CD4-positive, alpha-beta T cell treated with Interleukin-4 for 4 hours (primary cell): ENCODE measurements at places on chromosomes 3 and 15.

- DNase-seq, result peak; percentile 42
Measured at GRCh38 chr3:9809615-9810432, at the start of gene TTLL3. TTLL3 (plus strand) TSS chr3:9810262; CDS start chr3:9810662, 400 bp downstream.

DNA sequence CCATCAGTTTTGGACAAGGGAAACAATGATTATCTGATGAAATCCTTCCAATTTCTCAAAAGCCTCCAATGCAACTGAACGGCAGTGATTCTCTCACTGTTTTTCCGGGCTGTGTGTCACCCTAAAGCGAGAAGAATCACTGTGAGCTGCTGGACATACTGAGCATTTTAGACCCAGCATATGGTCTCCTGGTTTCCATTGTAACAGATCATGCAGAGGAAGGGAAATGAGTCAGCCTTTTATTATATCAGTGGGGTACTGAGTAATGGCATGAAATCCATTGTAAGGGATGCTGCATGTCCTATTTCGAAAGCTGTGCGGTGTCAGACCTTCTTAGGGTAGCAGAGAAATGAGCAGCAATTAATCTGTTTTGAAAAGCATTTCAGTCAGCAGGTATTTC is 287.1 kb downstream of the IL5RA start:
- no peak for DNase-seq

DNA sequence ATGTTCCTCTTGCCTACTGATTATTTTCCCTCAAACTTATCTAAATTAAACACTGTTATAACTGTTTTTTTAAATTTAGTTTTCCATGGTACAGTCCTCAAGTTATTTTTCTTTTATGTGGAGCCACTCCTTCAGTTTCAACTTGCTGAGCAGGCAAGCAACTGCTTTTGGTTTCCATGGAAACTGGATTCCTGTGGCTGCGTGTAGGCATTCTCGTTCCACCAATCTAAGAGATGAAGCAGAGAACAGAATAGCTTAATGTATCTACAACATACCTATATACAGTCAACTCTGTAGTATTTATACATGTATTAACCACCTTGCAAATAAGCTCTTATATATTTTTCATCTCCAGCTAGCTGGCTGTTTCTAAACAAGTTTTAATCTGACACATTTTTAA is 25.8 kb upstream of the ANXA2 start:
- DNase-seq, result no peak

DNA sequence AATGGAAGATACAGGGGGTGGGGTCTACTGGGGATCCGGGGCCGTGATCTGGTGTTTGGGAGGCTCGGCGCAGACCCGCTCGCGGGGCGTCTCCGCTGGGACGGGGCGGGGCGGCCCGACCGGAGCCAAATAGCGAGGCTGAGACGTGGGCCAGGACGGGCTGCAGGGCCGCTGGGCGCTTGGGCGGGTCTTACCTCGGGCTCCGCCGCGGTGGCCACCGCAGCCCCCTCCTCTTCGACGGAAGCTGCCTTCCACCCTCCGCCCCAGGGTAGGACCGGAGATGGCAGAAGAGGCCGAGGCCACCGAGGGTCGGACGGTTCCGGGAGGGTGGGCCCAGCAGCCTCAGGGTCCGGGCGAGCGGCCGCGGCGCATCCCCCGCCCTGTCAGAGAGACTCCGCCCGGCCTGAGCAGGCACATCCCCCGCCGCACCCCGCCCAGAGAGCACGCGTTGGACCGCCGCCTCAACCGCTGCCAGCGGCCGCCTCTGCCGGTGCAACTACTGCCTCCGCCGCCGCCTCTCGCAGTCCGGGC is 399 bp downstream of the MYO9A start:
- peak; percentile 58 for DNase-seq

GRCh38 chr3:193712938-193713337 is 119.9 kb downstream of the OPA1 start:
- DNase-seq, result no peak

GRCh38 chr15:78035861-78036476 is 41.5 kb downstream of the TBC1D2B start:
- DNase-seq, result no peak

GRCh38 chr3:24713516-24713915 is 218.9 kb upstream of the THRB start:
- no peak for DNase-seq

DNA sequence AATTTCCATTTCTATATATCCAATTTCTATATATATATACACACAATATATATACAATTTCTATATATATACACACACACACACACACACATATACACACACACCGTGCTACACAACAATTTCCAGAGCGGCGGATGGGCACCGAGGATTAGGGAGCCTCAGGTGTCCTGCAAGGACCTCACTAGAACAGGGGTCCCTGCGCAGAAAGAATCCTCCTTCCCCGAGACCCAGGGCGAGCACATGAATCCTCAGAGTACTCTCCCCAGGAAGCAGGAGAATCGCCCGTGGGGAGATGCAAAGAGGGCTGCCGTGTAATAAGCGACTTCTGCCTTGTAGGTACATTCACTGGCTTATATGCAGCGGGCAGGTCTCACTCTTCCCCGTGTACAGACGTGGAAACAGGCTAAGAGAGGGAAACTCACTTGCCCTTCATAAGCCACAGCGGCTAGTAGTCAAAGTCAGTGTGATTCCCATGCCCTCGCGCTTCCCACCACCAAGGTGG is 467 bp downstream of the PIF1 start:
- no peak for DNase-seq

DNA sequence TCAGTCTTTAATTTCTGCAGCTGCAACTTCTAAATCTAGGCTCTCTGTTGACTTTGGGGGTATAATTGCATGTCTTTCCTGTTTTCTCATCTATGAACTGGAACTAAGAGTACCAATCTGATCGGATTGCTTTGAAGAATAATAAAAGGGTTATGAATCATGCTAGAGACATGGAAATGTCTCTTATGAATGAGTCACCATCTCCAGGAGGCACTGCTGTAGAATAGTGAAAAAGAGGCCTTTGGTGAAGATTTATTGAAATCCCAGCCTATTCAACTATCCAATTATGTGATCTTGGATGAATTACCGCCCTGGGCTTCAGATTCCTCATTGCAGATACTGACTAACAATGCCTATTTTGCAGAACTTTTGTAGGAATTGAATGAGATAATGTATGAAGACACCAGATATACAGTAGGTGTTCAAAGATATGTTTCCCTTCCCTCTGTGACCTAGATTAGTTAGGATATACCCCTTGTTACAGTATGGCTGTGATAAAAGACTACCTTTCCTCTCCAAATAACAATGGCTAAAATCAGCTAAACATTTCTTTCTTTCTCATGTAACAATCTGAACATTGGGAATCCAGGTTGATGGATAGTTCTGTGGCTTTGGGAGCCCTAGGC is 11.5 kb upstream of the CMTM8 start:
- DNase-seq, result no peak

GRCh38 chr3:40043444-40043755 is 234.0 kb downstream of the MYRIP start:
- DNase-seq, result no peak

- DNase-seq, result peak; percentile 59
Measured at GRCh38 chr15:59917504-59918157, 86.5 kb upstream of the FOXB1 start.

GRCh38 chr3:155093261-155093660 is 13.1 kb downstream of the MME start:
- DNase-seq, result no peak

GRCh38 chr15:27884726-27885125 is 214.4 kb downstream of the OCA2 start:
- DNase-seq, result no peak

GRCh38 chr3:43523454-43524053 is 98.3 kb downstream of the ANO10 start:
- DNase-seq, result no peak

- DNase-seq, result no peak
Measured at GRCh38 chr3:33114622-33115023, 809 bp downstream of the CRTAP start.

- DNase-seq, result peak; percentile 27
Measured at GRCh38 chr3:129226374-129226773, 23.0 kb upstream of the COPG1 start.

DNA sequence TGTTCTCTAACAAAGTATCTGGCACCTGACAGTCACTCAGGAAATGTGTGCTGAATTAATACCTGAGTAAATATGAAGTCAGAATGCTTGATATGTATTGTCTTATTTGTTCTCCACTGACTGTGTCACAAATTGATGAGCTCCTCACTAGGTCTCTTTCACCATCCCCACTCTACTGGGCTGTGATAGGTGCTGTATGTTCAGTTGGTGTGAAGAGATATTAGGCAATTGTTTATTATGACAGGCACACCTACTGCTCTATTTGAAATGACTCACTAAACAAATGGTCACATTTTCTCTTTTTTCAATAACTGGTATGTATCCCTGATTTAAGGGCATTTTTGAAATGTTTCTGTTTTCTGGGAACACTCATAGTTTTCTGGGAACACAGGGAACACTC is 25.2 kb upstream of the CCDC39 start:
- DNase-seq, result no peak

- DNase-seq, result no peak
Measured at GRCh38 chr3:10482631-10483363, 22.6 kb downstream of the ATP2B2 start.

DNA sequence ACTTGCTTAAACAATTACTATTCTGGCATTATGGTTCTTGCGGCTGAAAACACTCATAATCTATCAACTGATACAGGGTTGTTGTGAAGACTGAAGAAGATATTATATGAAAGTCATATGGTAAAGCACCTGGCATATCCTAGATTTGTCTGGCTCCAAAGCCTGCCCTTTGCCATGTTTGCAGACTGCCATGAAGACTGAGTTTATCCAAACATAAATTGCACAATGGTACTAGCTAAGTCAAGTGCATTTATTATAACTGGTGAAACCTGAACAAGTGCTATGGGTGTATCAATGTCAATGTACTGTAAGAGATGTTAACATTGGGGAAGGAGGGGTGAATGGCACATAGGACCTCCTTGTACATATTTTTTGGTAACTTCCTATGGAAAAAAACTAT is 87.4 kb upstream of the MEX3B start:
- no peak for DNase-seq

- no peak for DNase-seq
Measured at GRCh38 chr3:129224984-129225393, 24.4 kb upstream of the COPG1 start.

GRCh38 chr3:17979911-17980310 is 237.5 kb upstream of the TBC1D5 start:
- DNase-seq, result no peak

- no peak for DNase-seq
Measured at GRCh38 chr15:54064365-54064764, 86.1 kb downstream of the UNC13C start.

- DNase-seq, result peak; percentile 65
Measured at GRCh38 chr3:150495563-150496168, 50.6 kb downstream of the SERP1 start.

DNA sequence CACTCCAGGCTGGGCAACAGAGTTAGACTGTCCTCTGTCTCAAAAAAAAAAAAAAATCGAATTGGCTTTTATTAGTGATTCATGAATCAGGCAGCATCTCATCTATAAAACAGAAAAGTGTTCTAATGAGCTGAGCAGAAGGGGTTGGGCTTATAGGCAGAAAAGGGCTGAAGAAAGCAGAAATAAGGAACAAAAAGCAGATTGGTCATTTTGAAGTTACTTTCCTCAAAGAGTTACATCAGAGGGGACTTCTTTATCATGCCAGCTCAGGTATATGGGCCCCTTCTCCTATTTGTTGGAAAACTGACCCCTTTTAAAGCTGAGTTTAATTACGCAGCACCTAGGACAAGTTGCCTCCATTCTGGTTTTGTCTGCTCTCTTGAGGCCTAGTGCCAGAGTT is 722 bp upstream of the POGLUT1 start:
- no peak for DNase-seq

GRCh38 chr3:122533931-122534334 is 19.2 kb upstream of the KPNA1 start:
- peak; percentile 64 for DNase-seq

GRCh38 chr15:67720556-67721175 is 104.6 kb upstream of the SKOR1 start:
- DNase-seq, result no peak

DNA sequence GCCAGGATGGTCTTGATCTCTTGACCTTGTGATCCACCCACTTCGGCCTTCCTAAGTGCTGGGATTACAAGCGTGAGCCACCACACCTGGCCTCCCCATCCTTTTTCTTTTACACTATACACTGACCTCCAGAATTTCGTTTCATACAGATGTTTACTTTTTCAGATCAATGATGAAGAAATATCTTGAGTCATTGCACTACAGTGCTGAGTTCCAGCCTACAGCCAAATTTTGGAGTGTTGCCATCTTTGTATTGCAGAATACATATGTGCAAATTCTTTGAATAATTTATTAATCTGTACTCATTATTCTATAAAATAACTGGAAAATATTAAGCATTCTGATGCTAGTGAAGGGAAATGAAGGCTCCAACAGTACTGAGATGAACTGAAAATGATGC is 12.5 kb downstream of the ZPLD1 start:
- no peak for DNase-seq

DNA sequence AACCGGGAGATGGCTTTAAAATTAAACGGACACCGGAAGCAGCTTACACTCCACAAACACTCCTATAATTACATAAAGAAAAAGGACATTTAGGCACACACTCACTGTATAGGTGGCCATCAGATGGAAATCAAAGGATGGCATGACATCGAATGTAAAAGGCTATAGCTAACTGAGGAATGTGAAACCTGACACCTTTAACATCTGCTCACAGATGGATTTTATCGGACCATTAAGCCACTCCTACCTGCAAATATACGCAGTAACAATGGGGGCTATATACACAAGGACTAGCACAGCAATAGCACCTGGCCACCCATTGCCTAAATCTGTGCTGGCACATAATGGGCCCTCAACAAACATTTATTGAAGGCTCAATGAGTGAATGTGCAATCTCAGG is 14.5 kb upstream of the RBSN start:
- DNase-seq, result no peak

- no peak for DNase-seq
Measured at GRCh38 chr3:46289966-46290365, 47.7 kb downstream of the CCR3 start.

DNA sequence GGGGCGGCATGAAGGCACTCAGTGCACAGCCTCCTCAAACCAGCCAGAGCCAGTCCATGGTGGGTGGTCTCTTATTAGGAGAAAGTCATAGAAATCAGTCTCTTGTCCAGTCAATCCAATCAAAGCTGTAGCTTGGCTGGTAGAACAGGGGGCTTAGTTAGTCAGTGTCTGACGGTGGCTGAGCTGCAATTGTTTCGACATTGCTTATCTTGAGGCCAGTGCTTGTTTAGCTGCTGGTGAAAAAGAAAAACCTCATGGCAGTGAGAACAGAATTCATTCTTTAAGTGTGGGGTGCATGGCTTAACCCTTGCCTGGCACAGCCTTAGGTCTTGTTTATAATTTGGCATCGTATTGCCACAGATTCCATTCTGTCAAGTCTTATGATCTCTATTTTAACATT is 53.9 kb downstream of the FGD5 start:
- no peak for DNase-seq

GRCh38 chr3:144390786-144391185 is 419.2 kb downstream of the DIPK2A start:
- DNase-seq, result no peak

- DNase-seq, result no peak
Measured at GRCh38 chr3:108485146-108485545, 25.2 kb downstream of the MYH15 start.
